ENCODE measurements at places on chromosomes 7 and 10.

GRCh38 chr7:44911911-44912310, 26.6 kb upstream of the PURB start:
- no peak for DNase-seq

- no peak for DNase-seq
Measured at GRCh38 chr10:17527514-17528146, 73.2 kb upstream of the ST8SIA6 start.

- DNase-seq: no peak
Measured at GRCh38 chr10:26573674-26574073, 123.8 kb upstream of the PDSS1 start.

- no peak for DNase-seq
Measured at GRCh38 chr7:55078465-55079372, 59.9 kb downstream of the EGFR start.

DNA sequence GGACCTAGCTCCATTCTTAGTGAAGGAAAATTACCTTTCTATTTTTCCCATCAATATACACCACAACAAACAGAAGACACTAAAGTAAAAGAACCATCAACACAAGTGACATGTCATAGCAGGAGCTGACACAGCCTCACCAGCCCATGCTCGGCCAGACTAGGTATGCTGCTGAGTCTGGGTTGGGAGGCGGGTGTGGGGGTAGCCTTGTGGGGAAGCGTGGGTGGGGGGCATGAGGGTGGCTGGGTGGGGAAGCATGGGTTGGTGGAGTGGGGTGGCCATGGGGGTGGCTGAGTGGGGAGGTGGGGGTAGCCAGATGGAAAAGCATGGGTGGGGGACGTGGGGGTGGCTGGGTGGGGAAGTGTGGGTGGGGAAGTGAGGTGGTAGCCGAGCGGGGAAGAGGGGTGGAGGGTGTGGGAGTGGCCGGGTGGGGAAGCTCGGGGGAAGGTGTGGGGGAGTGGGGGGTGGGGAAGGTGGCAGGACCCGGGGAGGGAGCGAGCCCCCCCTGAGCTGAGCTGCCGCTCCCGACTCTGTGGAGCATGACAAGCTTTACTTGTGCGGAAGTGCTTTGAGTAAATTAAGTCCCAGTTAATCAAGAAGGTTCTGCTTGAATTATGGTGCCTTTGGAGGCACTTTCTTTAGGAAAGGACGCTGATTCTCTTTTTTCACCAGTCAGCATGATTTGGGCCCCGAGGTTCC, 294.6 kb upstream of the ZNF32 start:
- DNase-seq: no peak

GRCh38 chr7:36309301-36309700, 80.4 kb upstream of the ANLN start:
- no peak for DNase-seq

DNA sequence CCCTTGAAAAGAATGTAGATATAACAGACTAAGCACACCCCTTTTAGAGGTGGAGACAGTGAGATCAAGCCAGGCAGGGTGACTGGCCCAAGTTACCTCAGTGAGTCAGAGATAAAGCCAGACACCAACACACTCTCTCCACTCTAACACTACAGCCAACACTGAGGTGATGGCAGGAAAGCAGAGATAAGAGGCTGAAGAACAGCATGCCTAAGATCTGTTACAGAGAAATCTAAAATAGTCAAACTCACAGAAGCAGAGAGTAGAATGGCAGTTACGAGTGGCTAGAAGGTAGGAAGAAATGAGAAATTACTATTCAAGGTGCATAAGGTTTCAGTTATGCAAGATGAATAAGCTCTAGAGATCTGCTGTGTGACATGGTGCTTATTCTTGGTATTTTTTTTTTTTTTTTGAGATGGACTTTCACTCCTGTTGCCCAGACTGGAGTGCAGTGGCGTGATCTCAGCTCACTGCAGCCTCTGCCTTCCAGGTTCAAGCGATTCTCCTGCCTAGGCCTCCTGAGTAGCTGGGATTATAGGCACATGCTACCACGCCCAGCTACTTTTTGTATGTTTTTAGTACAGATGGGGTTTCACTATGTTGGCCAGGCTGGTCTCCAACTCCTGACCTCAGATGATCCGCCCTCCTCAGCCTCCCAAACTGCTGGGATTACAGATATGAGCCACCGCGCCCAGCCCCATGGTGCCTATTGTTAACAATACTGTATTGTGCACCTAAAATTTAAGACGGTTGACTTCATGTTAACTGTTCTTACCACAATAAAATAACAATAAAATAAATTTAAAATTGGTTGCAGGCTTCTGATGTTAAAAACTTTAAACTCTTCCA, 28.7 kb downstream of the ICA1 start:
- DNase-seq: no peak

GRCh38 chr10:132382231-132382922, 14.6 kb upstream of the PWWP2B start:
- no peak for DNase-seq

- no peak for DNase-seq
Measured at GRCh38 chr7:47288060-47288459, 293.9 kb downstream of the TNS3 start.

GRCh38 chr7:105219771-105220160, 169.0 kb downstream of the SRPK2 start:
- no peak for DNase-seq

DNA sequence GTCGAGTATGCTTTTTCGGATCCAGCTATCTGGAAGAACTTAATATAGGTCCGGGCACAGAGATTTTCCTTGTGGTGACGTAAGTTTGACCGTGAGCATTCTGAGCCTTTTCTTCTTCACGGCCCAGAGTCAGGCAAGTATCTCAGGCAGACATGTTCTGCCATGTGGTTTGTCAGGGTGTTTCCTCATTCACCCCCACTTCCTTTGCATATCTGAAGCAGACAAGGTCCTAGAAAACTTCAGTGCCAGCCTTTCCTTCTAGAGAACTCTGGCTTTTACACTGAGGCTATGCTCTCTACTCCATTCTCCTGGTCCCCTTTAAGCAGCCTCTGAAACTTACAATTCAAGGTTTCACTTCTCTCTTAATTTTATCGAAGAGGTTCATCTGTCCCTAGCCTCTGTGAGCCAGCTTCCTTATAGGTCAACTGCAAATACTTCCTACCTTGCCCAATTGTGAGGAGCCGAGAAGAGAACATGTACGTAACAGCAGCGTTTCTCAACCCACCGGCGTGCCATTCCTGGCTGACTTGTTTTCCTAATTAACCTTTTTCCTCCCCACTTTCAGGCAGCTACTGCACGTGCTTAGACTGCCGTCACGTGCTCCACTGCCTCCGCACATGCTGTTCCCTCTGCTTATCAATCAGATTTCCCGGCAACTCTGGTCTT, 47.3 kb downstream of the CDCA7L start:
- DNase-seq: peak; percentile 48

- no peak for DNase-seq
Measured at GRCh38 chr7:105131033-105131656, 117.1 kb downstream of the KMT2E start.

DNA sequence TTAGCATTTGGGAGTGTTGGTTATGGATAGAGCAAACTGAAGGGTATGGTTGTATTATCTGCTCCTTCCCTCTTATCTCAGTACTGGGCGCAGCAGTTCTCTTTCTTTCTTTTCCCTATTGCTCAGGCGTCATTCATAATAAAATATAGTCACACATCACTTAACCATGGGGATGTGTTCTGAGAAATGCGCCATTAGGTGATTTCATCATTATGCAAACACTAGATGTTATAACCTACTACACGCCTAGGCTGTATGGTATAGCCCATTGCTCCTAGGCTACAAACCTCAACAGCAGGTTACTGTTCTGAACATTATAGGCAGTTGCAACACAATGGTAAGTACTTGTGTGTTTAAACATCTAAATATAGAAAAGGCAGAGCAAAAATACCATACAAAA, 401.7 kb downstream of the EXOC4 start:
- DNase-seq: no peak

- no peak for DNase-seq
Measured at GRCh38 chr10:119783665-119784027, 57.8 kb downstream of the INPP5F start.

DNA sequence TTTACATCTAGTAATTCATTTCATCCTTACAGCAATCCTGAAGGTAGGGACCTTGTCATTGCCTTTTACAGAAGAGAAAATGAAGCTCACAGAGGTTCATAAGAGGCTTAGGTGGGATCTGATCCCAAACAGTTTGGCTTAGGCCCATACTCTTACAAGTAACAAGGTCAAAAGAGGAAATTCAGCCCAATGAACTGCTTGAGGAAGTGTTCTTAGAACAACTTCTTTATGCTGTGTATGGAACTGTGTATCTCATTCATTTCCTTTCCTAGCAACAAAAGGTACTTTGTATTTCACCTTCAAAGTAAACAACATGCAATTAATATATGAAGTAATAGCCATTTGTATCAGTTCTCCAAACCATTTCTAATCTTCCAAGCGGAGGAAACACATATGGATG, 79.3 kb downstream of the AVL9 start:
- no peak for DNase-seq

GRCh38 chr7:73971322-73971703, 56.7 kb upstream of the ELN start:
- no peak for DNase-seq

- DNase-seq: no peak
Measured at GRCh38 chr7:29574659-29575058, 11.0 kb downstream of the PRR15 start.

GRCh38 chr10:43983856-43984271, 335.2 kb upstream of the ZNF32 start:
- DNase-seq: no peak

DNA sequence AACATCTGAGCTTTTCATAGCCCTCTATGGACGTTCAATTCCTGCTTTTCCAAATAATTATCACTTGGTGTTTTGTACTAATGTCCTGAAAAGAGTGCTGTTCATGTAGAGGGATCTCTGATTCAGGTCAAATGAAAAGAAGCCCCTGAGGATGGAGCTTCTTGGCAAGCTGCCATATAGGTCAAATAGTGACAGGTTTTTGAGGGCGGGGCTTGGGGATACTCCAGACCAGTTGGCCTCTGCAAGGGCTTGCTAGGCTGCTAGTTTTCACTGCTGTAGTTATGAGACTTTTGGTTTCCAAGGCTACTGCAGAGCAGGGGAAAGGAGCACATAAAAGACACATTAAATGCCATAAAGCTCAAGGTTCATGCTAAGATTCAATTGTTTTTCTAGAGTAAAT, 257.2 kb upstream of the CACNA2D1 start:
- no peak for DNase-seq

GRCh38 chr10:17343118-17343517, 111.3 kb downstream of the ST8SIA6 start:
- DNase-seq: no peak

DNA sequence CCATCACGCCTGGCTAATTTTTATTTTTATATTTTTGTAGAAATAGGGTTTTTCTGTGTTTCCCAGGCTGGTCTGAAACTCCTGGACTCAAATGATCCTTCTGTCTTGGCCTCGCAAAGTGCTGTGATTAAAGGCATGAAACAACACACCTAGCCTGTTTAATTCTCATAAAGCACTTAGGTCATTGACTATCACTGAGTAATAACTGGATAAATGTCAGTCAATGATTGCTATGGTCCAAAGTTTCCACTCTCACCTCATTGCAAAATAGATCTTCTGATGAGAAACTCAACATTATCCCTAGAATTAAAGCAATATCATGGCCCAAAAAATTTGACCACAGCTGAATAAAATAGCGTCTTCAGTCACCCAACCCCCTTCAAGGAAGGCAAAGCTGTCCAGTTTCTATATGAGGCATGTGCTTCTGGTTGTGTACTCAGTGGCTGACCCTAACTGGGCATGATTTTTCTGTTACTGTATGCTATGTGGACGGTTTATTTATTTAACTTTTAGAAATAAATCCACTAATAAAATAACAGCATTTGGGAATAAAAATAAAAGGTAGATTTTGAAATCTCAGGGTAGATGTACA, 86.5 kb upstream of the LRRN3 start:
- DNase-seq: no peak

GRCh38 chr10:14608381-14609001, 166.2 kb downstream of the FAM107B start:
- DNase-seq: no peak

- DNase-seq: no peak
Measured at GRCh38 chr10:75632805-75633462, 201.5 kb downstream of the LRMDA start.

DNA sequence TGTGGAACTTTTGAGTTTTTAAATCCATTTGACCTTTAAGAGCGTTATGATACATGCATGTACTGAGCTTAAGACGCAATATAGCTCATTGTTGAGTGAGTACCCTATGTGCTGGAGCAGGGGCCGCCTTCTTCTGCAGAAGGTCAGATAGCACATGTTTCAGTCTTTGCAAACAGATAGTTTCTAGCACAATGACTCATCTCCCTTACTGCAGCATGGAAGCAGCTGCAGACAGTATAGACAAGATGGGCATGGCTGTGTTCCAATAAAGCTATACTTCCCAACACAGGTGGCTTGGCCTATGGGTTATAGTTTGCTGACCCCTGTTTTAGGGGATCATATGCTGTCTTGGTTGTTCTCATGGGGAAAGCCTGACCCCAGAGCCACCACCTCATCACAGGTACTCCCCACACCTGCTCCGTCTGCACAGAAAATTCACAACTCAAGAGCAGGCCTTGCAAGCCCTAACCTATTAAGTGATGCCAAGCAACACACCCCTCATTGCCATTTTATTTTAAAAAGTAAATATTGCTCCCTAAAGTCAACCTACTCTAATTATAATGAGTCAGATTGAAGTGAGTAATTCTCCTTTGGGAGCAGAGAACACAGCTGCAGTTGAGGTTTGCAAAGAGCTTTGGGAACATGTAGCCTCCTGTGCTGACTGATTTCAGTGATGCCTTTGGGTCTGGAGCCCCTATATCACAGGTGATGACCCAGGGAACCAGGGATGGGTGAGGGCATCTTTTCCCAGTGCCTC, 330.1 kb downstream of the PAXIP1 start:
- no peak for DNase-seq

DNA sequence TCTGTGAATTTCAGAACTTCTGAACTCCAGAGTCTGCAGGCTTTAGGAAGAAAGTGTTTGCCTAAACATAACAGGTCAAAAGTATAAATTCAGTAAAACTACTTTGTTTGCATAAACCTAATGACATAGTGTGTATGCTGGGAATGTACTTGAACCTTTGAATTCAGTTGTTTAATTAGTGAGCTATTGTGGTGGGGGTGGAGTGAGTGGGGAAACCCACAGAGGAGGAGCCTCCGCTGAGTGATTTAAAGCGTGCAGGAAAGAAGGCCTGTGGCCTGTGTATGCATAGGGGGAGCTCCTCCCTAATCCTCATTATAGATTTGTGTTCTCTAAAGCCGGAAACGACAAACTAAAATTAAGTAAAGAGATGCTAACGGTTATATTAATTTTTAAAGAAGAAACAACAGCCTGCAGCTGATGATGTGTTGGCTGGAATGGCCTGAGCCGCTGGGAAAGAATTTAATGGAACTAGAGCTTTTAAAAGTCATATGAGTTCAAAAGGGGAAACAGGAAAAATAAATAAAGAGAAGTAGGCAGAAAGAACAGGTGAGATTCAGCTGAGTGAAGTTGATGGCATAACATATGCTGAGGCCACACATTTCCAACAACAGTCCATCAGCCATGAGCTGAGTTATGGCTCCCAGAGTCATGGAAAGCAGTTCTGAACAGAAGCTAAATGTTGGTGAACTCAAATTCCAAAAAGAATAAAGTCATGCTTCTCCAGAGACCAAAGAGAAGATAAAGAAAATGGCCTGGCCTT, 595.0 kb downstream of the GRM8 start:
- no peak for DNase-seq

All from naive thymus-derived CD4-positive, alpha-beta T cell (primary cell).